Psoas muscle (tissue), 8 donors: ENCODE measurements at places on chromosomes 4 and X.

DNA sequence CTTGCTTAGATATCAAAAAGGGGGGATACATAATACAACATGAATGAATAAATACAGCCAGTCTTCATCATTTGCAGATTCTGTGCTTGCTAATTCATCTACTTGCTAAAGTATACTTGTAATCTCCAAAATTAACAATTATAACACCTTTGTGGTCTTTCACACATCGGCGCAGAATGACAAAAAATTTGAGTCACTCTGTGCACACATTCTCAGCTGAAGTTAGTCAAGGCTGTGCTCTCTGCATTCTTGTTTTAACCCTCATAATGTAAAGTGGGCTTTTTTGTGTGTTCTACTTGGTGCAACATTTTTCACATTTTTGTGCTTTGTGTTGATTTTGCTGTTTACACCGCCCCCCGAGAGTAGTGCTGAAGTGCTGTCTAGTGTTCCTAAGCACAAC, 65.8 kb upstream of the GPRIN3 start:
- DNase-seq, result no peak

GRCh38 chr4:73856518-73856917, 3.4 kb downstream of the PF4V1 start:
- no peak for DNase-seq

GRCh38 chr4:41549478-41549877, 11.5 kb downstream of the LIMCH1 start:
- DNase-seq, result no peak

DNA sequence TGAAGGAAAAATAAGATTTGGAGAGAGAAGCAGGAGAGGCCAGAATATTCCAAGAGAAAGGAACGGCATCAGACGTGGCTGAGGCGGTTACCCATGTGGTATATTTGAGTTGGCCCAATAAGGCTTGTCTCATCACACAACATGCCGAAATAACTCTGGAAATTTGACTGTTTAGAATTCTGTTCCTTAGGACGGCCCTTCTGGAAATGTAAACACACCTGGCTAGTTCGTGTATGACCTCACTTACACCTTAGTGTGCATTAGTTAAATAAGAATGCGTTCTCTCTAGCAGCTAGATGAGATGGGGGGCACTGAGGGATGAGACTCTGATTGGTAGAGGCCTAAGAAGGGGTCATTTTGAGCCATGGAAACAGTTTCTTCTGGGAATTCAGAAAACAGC, 33.2 kb upstream of the PLAC1 start:
- DNase-seq, result no peak

DNA sequence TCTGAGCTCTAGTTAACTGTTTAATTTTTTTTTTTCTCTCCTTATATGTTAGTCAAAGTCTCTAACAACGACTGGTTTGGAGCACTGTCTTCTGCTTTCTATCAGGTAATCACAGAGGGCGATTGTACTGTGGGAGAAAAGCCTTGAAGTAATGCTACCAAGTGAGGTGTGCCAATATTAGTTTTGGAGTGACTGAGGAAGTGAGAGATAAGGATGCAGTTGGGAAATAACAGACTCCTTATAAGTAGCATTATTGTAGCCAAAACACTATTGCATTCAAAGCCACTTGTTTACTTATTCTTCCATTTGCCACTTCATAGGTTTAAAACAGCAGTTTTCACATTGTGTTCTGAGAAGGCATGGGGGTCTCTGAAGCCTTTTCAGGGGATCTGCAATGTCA, 79.1 kb upstream of the SLC6A14 start:
- DNase-seq, result no peak

- DNase-seq, result no peak
Observed at GRCh38 chr4:2132438-2132837, 73.3 kb downstream of the NAT8L start.

DNA sequence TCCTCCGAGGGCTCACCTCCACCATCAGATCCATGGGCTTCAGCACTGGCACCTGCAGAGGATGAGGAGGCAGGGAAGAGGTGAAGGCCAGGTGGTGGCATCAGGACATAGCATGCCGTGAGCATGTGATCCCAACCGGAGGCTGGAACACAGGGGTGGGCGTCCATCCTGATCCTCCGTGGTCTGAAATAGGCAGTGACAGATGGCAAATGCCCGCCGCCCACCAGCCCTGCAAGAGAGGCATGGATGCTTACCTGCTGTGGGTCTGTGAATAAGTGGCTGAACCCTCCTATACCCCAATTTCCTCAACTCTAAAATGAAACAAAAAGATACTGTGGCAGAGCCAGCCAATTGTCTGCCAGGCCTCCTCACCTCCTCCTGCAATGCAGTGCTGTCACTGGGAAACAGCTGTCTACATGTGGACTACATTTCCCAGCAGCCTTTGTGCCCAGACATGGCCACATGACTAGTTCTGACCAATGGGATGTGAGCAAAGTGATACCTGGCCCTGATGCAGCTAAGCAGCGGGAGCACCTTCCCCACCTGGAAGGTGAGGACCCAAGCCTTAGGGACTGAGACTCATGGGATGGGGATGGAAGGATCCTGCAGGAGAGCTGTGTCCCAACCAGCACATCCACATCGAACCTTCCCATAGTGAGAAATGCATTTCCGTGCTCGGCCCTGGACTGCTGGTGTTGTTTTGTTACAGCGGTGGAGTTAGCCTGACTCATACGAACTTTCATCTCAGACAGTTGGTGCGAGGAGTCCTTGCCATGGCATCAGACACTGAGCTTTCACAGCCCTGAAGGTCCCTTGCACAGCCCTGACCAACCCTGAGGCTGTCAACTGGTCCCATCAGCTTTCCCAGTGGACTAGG, 99.5 kb downstream of the PPP2R2C start:
- DNase-seq, result no peak
